HFFc6 (cell line): ENCODE measurements at places on chromosomes 2 and 18.
A peak's percentile ranks its signal among the peaks of the same experiment; 100 is the strongest.

DNA sequence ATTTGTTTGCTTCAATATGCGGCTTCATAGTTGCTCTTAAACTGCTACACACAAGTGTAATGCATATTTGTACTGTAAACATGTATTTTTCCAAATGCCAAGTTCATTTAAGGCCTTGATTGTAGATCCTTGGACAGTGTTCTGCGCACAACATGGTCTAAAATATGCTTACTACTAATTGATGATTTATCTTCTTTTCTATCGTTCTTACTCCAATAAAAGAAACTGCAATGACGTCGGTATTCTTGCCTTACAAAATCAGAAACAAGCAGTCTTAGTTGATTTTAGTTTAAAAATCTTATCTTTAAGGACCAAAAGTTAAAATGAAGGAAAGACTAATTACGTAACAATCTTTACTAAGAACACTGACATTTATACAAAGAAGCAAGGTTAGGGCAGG is 224.3 kb upstream of the SMAD7 start:
- DNase-seq = no peak

DNA sequence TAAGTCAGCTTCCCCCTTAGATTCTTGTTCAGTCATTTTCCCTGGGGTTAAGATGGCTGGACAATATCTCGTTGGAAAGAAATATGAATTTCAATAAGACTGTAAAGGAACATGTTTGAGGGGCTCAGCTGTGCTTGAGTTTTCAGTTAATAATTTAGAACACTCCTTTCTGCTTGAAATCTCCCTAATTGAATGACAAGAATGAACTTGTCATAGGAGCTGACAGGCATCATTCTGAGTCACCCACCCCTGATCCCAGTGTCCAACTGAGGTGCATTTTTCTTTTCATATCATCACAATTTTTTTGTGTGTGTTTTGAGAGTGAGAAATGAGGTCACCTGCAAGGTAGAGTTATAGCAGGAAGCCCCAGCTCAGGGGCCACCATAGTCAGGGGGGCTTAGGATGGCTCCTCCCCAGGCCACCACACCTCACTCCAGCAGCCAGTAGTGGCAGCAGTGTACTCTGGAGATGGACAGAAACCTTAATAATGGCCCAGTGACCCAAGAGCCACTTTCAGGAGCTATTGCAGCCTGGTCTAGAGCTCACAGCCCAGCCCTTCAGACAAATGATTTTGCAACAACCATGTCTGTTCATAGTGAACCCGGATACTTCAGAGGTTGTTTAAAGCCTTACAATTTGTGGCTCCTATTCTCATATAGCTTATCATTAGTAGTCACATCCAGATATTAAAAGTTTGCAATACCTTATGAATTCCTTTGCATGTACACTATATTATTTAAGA is 174.5 kb downstream of the MAIP1 start:
- no peak for DNase-seq

- peak; percentile 41 for DNase-seq
Observed at GRCh38 chr2:196592331-196592910, 47.1 kb upstream of the CCDC150 start.

DNA sequence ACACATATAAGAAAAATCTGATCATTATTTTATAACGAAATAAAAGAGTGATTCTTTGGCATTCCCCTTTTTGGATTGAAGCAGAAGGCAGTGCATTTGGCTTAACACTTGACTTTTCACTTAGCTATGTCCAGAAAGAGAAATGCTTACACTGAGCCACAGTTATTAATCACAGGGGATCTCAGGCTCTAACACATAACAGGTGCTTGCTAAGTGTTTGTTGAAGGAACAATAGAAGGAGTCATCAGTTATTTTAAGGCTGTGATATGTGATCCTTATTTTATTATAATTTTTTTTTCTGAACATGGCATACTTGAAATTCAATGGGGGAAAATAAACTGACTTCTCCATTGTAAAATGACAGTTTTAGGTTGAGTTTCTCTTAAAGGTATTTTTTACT is 209.5 kb downstream of the UBE2E3 start:
- DNase-seq = no peak

DNA sequence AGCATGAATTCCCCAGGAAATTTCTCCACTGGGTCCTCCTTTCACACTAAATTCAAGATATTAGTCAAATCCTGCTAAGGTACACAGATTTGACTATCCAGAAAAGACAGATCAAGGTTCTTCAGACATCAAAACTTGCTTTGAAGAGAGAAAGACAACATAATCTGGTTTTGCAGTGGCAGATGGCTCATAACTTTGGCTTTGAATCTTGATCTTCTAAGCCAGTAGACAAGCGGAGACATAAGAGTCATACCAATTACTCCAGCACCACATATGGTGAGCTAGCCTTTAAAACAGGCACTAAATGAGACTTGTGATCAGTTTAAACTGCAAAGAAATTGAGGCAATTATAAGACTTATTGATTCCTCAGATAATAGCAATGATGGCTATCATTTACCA is 29.3 kb downstream of the PDE11A start:
- DNase-seq = no peak

DNA sequence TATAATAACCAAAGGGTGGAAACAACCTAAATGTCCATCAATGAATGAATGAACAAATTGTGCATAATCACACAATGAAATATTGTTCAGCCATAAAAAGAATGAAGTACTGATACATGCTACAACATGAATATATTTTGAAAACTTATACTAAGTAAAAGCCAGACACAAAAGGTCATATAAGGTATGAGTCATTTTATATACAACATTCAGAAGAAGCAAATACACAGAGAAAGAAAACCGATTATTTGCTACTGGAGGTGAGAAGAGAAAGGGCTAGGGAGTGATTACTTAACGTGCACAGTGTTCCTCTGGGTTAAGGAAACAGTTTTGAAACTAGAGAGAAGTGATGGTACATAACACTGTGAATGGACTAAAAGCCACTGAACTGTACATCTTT is 105.3 kb downstream of the GORASP2 start:
- DNase-seq = no peak

GRCh38 chr18:21369146-21369545 is 127.1 kb downstream of the GREB1L start:
- peak; percentile 49 for DNase-seq

GRCh38 chr2:237480556-237480955 is 6.5 kb upstream of the MLPH start:
- no peak for DNase-seq

DNA sequence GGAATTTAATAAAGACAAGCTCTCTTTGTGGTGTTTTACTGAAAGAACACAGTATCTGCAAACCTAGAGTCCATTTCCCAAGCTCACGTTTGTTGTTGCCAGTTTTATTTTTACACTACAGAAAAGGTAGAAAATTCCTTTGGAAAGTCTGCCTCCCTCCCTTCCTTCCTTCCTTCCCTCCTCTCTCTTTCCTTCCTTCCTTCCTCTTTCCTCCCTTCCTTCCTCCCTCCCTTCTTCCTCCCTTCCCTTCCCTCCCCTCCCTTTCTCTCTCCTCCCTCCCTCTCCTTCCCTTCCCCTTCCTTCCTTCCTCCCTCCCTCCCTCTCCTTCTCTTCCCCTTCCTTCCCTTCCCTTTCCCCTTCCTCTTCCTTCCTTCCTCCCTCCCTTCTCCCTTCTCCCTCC is 136.3 kb upstream of the REV1 start:
- no peak for DNase-seq

DNA sequence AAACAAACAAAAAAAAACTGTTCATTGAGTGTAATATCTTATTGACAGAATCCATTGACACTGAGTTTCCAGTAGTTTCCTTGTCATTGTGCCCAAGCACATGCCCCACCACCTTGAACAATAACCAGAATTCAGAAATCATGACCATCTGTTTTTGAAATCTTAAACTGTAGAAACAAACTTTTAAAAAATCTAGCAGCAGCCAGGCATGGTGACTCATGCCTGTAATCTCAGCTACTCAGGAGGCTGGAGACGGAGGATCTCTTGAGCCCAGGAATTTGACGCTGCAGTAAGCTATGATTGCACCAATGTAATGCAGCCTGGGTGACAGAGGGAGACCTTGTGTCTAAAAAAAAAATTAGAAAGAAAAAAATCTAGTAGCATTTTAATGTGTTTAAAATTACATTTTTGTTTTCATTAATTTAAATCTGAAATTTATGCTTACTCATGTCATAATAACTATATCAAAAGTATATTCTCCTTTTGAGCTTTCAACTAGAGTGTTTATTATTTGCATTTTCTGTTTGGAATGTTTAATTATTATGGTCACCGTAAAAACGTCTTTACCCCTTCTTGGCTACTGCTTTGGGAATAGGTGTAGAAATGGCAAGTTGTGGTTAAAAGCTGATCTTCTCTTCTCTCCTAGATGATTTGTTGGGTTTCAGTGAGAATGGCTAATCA is 25.2 kb upstream of the STON1 start:
- DNase-seq = peak; percentile 56

DNA sequence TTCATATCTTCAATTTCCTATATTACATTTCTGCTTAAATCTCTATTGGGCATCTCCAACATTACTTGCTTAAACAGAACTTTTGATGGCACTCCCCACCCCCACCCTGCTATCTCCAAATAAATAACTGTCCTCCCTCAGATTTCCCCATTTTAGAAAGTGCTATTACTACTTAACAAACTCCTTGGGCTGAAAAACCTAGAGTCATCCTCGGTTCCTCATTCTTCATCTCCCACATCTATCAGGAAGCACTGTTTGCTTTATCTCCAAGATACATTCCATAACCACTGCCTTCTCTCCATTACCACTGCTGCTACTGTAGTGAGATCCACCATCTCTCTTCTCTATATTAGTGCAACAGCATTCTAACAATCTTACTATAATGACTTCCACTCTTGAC is 150.4 kb upstream of the CYRIA start:
- DNase-seq = no peak

- DNase-seq = no peak
Observed at GRCh38 chr18:31429623-31430022, 17.9 kb upstream of the DSG3 start.

DNA sequence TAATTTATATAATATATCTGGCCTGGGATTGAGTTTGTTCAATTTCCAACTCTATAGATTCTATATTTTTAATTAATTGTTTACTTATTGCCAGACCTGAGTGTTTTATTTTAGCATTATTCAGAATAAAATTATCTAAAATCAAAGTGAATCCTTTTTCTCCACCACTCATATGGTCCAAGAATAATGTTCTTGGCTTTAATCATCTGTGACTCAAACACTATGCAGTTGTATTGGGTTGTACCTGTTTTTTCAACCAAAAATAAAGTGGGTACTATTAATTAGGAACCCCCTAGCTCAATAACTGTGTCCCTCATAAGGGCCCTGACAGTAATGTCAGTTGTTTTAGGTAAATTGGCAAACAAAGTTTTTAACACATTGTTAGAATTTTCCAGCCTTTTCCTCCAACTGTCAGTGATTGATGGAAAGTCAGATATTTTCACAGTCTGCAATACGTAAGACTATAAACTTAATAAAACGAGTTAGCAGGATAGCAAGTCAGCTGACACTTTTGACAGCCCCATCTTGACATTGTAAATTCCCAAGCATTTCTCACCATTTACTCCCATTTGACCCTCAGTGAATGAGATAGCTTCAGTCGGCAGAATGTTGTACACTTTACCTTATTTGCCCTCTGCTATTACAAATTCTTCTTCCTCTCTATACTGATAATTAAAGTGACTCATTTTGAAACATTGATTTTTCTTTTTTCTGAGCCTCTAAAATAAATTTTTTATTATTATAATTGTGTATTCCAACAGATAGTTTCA is 587.4 kb downstream of the METTL4 start:
- DNase-seq = no peak

GRCh38 chr18:50805732-50806131 is 14.1 kb downstream of the MRO start:
- DNase-seq = no peak

GRCh38 chr2:236959036-236959435 is 126.7 kb upstream of the COPS8 start:
- DNase-seq = no peak

- peak; percentile 53 for DNase-seq
Observed at GRCh38 chr2:10285556-10286198, 17.0 kb upstream of the HPCAL1 start.

- no peak for DNase-seq
Observed at GRCh38 chr2:235566931-235567495, 73.2 kb downstream of the AGAP1 start.

DNA sequence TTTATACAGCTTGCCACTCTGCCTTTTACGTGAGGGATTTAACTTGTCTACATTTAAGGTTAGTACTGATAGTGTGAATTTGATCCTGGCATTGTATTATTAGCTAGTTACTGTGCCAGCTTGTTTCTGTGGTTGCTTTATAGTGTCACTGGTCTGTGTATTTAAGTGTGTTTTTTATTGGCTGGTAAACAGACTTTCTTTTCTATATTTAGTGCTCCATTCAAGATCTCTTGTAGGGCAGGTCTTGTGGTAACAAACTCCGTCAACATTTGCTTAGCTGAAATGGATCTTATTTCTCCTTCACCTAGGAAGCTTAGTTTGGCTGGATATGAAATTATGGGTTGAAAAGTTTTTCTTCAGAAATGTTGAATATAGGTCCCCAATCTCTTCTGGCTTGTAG is 1971.0 kb upstream of the LRRTM1 start:
- no peak for DNase-seq

DNA sequence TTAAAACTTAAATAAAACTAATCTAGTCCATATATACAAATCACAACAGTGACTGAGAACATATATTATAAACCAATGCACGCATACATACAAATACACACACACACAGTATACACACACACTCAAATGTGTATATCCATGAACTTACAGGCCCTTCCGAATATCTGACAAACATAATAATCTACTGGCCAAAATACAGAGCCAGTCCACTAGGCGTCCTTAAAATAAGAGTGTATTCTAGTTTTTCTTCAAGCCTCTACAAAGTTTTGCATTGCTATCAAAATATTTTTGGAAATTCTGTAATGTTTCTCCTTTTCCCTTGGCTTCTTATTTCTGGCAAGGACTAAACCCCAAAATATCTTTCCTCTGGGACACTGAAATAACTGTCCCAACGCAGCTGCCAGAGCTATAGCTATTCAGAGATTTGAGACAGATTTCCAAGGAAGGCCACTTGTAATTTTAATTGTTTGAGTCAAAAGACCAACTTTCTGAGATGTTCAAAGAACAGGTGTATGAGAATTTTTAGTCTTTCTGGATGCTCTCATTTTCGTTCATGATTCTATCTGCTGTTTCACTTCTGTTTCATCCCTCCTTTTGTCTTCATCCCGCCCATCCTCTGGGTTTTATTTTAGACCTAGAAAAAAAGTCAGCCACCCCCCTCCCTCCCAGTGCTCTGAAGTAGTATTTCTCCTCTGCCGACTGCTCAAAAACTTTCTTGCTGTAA is 24.1 kb upstream of the SP3 start:
- no peak for DNase-seq

- no peak for DNase-seq
Observed at GRCh38 chr2:207319316-207319715, 153.6 kb upstream of the KLF7 start.
